ENCODE measurements at places on chromosomes 7 and 10.

DNA sequence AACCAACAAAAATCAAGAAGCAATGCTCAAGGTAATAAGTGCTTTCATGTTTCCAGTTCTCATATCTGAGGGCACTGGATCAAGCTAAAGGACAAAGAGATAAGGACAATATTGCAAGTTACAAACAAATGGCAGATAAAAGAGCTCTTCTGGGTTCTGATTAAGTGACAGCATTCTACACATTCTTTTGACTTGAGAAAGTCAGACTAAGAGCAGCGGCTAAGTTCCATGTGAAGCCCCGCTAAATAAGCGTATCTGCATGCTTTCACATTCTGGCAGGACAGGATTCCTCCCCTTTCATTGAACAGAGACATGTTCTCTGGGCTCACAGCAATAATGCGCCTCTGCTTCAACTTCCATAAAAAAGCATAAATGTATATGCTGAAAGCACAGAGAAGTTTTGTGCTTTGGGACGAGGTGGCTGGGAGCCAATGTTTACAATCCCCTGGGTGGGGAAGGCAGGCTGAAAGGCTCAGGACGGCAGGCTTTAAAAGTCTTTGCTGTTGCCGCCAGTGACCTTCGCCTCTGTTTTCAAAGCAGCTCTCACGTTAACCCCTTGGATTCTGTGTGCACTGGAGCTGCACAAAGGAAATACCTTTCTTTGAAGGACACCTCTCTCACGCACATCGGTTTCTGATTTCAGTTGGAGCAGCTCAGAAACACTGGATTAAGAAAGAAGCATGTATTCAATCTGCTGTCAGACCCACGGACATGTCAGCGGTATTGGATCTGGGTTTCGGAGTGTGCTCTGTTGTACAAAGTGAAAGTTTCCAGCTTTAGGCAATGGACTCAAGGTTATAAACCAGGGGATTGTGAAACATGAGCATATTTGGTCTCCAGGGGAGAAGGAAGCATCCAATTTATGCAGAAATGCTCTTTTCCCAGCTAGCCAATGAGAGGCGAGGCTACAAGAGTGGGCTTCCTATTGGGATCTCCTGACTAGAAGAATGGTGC is 105.4 kb upstream of the FAM133B start:
- peak; percentile 36 for DNase-seq

GRCh38 chr10:126394948-126395347 is 6.7 kb upstream of the ADAM12 start:
- DNase-seq, result no peak

- no peak for DNase-seq
These were observed 73.1 kb downstream of the CLIP2 start for GRCh38 chr7:74362266-74362665.

- no peak for DNase-seq
These were observed 69.7 kb upstream of the PLPP4 start for GRCh38 chr10:120387326-120387725.

- no peak for DNase-seq
These were observed 715.3 kb downstream of the CNTNAP2 start for GRCh38 chr7:146831875-146832274.

- no peak for DNase-seq
These were observed 405.2 kb upstream of the NPVF start for GRCh38 chr7:25633426-25634036.

DNA sequence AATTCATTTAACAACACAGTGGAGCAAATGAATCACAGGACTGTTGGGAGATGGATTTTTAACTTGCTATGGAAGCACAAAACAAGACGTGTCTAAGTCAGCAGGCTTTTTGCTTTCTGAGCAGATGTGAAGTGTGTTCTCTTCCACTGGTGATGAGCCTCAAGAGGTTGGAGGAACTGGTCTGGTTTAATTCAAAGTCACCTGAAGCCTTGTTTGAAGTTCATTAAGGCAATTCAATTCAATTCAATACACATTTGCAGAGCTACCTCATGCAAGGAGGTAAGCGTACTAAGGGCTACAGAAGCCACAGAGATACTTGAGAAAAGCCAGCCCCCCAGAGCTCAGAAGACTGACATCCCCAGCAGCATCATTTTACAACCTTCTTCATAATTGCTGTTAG is 68.4 kb upstream of the PALS2 start:
- DNase-seq, result no peak

DNA sequence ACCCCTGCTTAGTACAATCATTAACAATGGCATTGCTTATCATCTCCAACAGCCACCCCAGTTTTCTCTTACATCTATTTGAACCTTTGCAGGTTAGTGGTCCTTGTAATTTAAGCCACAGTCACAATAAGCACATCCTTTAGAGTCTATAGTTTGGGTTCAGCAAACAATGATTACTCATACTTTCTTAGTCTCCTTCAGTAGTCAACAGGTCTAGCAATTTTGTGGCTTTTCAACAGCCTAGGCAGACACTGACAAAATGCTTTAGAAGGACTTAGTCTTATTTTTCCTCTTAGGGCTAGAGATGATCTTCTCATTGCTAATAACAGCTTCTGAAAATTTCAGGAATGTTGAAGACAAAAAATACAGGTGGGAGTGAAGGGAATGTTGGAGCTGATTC is 32.3 kb upstream of the FAM204A start:
- no peak for DNase-seq

DNA sequence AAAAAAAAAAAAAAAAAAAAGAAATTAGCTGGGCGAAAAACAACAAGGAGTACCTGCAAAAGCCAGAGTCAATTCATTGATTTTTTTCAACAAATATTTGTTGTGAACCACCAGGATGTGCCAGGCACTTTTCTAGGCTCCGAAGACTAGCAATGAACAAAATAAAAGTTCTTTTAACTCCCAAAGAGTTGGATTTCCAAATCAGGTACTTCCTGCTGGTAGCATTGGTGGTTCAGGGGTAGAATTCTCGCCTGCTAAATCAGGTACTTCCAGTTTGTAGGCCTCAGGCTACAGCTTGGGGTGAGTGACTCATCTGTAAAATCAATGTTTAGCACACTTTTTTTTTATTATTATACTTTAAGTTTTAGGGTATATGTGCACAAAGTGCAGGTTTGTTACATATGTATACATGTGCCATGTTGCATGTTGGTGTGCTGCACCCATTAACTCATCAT is 10.9 kb downstream of the PPA1 start:
- DNase-seq, result no peak

DNA sequence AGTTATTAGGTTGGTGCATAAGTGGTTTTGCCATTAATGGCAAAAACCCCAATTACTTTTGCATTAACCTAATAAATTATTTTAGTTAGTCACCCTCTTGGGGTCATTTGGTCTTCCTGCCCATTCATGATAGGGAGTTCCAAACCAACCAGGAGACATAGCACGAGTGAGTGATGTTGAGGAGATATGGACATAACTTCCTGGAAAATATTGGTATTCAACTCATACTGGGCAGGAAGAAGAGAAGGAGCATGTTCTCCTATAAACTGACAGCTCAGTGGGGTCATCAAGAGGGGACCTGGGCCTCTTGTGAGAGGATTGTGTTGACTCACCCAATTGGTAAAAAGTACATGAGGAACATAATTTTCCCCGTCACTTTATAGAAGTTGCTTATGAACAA is 23.7 kb downstream of the SPAG6 start:
- DNase-seq, result no peak

- peak; percentile 83 for DNase-seq
These were observed 36.1 kb upstream of the CCNY start for GRCh38 chr10:35300063-35300699.

DNA sequence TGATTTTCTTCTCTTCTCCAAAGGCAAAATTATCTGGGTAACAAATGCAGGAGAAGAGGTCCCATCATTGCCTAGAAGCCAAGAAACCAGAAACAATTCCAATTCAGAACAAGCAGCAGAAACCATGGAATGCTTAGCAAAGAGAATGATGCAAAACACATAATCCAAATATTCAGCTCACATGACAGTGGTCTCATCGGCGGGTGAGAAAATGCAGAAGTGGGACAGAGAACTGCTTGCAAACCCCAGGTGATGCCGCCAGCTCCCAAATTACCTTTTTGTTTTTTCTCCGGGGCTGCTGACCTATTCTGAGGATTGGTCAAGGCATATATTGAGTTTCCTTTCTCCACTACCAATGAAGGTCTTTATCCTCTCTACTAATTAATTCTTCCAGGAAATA is 99.7 kb downstream of the ZNF22 start:
- DNase-seq, result no peak

GRCh38 chr10:94351089-94351488 is 11.7 kb downstream of the NOC3L start:
- no peak for DNase-seq

DNA sequence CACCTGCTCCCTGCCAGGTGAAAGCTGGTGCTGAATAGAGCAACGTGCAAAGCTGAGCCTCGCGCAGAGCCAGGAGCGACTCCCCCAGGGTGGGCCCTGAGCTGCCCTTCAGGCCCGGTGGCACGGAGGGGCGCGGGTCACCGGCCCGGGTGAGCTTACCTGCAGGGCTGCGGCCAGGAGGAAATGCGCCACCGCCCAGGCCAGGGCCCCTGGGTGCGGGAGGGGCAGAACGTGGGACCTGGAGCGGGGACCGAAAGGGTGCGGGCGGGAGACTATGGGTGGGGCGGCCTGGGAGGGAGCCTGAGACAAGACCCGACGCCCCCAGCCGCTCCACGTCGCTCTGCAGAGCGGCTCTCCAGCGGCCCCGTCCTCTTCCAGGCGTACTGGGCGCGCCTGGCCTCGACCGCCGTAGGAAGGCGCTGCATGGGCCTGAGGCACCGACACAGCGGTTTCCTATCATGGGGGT is 122.1 kb downstream of the BTAF1 start:
- no peak for DNase-seq

DNA sequence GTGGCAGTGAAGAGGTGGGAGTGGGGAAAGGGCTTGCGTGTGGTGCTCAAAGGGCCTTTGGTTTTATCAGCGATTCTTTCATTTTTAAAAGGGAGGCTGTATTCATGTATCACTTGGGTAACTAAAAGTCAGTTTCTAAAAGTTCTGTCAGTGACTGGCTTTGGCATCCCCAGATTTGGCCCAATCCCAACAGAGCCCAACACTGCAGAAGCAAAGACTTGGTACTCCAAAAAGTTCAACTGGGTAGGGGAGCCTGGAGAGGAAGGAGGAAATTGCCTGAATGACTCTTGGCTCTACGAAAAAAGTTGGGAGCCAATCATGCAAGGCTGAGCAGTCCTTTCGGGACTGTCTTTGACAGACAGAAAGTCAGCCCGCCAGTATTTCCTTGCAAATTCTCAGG is 54.5 kb upstream of the COL13A1 start:
- DNase-seq, result no peak

DNA sequence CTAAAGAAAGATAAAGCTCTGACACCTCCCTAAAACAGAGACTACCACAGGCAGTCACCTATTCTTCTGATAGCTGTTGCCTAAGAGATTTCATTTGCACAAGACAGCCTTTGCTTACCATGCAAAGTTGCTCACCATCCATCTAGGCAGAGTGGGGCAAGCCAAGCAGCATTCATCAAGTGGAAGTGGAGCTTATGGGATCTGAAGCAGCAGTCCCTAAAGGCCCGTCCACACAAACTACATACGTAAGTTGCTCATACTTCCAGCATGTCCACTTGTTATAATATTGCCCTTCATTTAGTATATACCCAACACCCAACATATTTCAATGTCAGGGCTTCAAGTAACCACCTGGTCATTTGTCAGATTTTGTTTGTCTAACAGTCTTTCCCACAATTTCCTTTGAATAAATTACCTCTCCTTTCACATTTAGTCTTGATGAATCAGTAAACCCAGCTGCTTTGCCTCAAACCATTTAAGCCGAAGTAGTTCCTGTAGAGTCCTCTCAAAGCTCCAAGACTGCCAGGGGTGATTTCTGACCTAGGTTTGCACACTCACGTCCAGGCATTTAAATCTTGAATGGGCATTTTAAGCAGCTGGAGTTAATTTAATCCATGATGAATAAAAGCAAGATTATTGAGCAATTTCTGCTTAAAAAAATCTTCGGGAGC is 67.9 kb downstream of the ATAD1 start:
- DNase-seq, result no peak

GRCh38 chr10:992871-993270 is 4.6 kb downstream of the GTPBP4 start:
- no peak for DNase-seq
